ENCODE measurements at places on chromosomes 16 and 17.

- DNase-seq = no peak
Measured at GRCh38 chr17:4316648-4317047, 49.8 kb downstream of the UBE2G1 start.

- DNase-seq = no peak
Measured at GRCh38 chr16:12406926-12407690, 396.6 kb downstream of the CPPED1 start.

DNA sequence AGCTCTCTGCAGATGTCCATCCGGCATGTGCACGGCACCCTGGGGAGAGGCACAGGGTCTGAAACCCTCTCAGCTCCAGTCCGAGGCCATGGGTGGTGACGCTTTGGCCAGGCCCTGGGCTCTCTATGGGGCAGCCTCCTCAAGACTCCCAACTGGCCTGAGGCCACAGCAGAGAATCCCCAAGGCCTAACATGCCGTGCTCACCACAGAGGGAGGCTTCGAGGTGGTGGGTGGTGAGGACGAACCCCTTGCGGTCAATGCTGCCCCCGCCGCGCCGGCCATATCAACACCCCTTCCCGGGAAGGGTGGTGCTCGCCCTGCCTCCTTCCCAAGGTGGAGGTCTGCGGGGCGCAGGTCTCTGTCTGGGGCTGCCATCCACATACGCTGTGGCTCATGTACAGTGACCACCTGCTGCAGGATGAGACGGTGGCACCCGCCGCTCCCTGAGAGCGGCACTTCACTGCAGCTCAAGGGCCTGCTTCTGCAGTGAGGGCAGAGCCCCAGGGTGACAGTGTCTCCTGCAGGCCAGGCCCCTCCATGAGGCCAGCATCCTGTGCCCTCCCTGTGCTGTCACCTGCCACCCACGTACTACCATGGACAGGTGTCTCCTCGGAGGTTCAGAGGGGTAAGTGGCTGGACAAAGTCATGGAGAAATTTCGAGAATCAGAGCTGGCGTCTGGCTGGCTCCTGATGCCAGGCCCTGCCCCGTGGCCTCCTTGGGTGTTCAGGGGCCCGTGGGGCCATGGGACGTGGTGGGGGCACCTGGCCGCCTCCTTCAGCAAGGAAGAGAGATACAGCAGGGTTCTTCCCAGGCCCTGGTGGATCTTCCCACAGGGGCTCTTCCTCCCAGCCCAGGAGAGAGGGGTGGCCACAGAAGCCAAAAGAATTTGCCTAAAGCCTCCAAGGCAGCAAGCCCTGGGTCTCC is 54.6 kb upstream of the ACSF3 start:
- DNase-seq = no peak

GRCh38 chr17:33389504-33390135 is 96.5 kb upstream of the ASIC2 start:
- no peak for DNase-seq

GRCh38 chr17:17993366-17993765 is 20.7 kb downstream of the DRC3 start:
- DNase-seq = no peak

- no peak for DNase-seq
Measured at GRCh38 chr17:4947010-4947410, 1.3 kb downstream of the PFN1 start.

DNA sequence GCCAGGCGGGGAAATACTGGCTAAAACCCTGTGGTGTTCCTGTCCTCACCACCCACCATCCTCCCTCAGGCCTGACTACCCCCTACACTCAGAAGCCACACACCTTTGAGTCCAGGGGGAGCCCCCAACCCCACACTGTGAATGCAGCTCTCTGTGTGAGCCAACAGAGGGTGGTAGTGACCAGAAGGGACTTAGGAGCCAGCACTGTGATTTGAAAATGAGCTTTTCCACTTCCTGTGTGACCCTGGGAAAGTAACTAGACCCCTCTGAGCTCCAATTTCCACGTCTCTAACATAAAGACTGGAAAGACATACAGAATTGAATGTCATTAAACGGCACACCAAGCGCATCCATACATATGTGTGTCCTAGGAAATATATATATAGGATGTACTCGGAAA is 58.7 kb downstream of the SDK2 start:
- DNase-seq = no peak

DNA sequence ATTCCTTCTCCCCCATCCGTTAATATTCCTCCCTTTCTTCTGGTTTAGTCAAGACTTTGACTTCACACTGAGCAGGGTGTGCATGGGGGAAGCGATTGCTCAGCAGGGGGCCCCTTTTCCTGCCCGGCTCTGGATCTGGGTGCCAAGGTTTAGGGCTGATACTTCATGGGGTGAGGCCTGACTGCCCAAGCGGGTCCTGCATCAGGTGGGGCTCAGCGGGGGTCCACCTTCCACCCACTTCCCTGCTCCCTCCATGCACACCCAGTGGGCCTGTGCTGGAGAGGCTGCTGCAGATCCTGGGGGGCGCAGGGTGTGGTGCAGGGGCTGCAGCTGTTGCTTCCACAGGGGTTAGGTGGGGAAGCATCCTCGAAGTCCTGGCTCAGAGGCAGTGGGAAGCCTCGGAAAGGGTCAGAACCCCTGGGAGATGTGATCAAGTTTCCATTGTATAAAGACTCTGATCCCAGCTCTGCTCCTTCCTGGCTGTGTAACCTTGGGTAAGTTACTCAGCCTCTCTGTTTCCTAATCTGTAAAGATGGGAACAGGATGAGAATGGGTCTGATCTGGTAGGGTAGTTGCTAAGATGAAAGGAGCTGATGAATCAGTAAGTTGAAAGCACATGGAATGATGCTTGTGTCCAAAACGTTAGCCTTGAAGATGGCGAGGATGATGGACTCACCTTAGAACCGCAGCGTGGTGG is 53.3 kb downstream of the MGAT5B start:
- DNase-seq = no peak
